ENCODE measurements at places on chromosomes 12 and 14. TPM values are rescaled to one million over a fixed set of nuclear protein-coding genes. Genes with fewer than 3 reads are reported as not detected.

- DNase-seq, result no peak
These were observed 181.7 kb downstream of the GALC start for GRCh38 chr14:87811246-87811645.

The PTGER2 gene
- total RNA-seq, result 23.1 TPM

GRCh38 chr12:1428671-1429070 lies 165.7 kb downstream of the FBXL14 start:
- DNase-seq, result no peak

The IFNG-AS1 gene
- 9.3 TPM for total RNA-seq

GRCh38 chr12:77308056-77308455 lies 242.7 kb upstream of the E2F7 start:
- DNase-seq, result no peak

DNA sequence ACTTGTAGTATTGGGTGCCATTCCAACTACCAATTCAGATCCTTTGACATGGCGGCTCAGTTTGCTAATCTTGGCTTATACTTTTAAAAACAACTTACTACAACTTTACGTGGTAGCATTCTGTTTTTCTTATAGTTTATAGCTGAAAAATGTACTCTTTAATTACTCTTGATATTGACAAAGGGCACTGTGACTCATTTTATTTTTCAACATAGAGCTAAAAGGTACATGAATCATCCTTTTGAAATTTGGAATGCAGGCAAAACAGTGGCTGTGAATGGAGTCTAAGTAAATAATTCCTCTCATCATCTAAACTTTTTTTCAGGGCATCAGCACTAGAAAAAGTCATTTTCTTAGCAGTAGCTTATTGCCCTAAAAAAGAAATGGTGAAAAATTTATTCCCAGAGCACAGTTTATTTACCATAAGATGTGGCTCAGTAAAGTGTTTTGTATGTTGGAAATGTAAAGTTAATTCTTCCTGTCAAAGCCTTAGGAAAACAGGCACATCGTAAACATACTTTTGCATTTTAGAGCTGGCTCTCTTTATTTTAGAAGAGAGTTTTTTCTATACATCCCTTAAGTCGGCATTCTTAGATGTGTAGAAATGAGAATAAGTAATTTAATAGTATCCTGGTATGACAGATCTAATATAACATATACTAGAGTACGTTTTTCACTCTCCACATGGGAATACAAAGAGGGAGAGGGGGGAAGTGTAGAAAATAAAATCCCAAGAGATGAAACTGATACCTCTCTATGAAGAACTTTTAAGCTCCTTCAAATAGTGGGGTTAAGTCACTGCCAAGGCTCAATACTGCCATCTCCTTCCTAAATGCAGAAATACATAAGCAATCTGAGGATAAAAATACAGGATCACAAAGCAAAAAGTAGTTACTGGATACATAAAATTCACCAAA lies 55.2 kb downstream of the SLC25A21 start:
- no peak for DNase-seq

The ACSM4 gene
- total RNA-seq, result not detected

DNA sequence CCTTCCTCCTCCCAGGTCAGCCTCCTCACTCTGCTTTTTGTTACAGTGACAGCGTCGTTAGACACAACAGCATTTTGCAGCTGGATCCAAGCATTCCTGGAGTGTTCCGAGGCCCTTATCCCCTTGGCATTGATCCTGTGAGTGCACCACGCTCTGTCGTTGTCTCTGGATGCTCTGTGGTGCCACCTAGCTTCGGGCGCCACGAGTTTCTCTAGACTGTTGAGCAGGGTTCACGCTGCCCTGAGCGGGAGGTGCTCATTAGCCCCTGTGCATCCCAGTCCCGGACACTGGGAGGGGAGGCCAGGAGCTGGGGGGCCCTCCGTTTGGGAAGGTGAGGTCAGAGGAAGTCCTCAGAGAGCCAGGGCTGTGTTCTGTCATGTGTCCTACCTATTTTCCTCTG lies 17.3 kb upstream of the DNAH10 start:
- no peak for DNase-seq

The EML5 gene
- 0.69 TPM for total RNA-seq

The ESR2 gene
- total RNA-seq, result not detected

- DNase-seq, result no peak
These were observed 40.2 kb upstream of the FBRSL1 start for GRCh38 chr12:132449565-132450417.

The SIX1 gene
- total RNA-seq, result not detected

DNA sequence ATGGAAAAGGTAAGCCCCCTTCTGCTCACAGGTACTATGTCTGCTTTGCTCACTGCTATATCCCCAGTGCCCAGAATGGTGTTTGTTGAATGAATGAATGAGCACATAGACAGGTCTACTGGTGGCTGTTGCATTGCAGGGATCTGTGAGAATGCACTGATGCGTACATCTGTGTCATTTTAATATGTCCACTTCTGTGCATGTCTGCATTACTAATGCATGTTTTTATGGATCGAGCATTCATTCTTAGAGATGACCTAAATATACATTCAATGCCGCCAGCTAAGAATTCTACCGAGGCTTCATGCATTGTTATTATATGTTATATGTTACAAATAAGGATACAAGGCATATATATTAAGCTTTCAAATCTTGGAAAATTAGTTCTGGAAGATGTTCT lies 73.8 kb downstream of the SPRING1 start:
- DNase-seq, result no peak

GRCh38 chr12:27383429-27384260 lies 51.0 kb downstream of the BMAL2 start:
- DNase-seq, result peak; percentile 38

DNA sequence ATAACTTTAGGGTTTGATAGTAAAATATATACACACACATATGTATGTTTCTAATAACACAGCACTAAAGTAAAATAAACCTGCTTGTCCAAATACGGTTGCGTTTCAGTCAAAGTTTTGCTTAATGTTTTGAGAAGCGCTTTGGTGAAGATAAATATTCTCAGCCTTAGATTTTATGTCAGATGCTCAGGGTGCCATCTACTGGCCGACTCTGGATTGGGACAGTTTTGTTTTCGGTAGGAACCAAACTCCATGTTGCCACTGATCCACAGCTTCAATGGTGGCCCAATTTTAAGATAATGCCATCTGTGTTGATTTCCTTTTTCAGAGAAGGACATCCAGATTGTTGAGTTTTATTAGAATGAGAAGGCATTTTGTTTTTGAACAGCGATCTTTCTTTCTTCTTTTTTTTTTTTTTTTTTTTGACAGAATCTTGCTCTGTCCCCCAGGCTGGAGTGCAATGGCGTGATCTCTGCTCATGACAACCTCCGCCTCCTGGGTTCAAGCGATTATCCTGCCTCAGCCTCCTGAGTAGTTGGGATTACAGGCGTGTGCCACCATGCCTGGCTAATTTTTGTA lies 43.1 kb downstream of the LLPH start:
- DNase-seq, result peak; percentile 2

- no peak for DNase-seq
These were observed 16.5 kb downstream of the SEL1L start for GRCh38 chr14:81516986-81517797.

DNA sequence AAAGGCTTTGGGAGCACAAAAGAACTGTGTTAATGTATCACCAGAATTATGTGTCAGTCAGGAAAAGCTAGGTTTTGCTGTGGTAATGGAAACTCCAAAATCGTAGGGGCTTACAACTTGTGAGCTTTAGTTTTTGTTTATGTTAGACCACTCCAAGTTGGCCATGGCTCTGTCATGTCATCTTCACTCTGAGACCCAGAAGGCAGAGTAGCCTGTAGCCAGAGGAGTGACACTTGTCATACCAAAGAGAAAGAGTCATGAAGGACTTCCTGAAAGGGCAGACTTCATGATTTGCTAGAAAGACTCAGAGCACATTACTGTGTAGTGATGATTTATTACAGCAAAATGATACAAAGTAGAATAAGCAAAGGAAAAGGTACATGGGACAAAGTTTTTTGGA lies 133.6 kb upstream of the SSTR1 start:
- DNase-seq, result no peak

DNA sequence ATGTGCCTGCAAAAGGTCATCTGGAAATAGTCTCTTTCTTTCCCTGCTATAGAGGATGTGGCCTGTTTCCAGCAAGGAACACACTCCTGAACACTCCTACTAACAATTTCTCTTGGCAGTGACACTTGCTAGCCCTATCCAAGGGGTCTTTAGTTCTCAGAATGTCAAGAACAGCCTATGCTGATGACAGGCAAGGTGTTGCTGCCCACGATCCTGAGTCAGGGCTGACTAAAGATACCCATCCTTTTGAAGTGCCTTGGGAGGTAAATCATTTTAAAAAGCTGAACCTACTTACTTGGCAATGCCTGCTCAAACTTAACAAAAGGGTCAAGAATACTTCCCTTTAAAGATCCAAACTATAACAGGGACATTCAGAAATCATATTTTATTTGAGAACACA lies 1146.4 kb downstream of the VRK1 start:
- no peak for DNase-seq

DNA sequence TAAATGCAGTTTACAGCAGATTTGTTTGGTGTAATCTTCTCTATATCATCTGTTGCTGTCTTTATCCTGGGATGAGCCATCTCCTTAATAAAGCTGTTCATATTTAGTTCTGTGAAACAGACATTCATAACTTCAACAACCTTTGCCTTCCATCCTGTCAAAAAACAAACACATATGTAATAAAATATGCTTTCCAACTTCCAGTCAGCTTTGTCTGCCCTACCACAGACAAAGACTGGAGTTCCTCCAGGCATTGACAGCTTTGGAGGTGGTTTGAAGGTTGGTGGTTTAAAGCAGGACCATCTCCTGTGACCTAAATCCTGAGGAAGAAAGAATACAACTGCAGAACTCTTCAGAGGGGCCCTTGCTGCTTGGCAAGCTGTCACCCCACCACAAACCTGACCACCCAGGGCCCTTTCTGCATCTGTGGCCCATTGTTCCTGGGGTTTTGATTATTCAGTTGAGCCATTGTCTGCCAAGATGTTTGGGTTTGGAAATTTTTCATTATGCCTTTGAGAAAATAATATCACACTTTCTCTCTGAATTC lies 28.2 kb upstream of the PTGR2 start:
- no peak for DNase-seq

- DNase-seq, result no peak
These were observed 260.5 kb downstream of the NEDD1 start for GRCh38 chr12:97167598-97167997.

DNA sequence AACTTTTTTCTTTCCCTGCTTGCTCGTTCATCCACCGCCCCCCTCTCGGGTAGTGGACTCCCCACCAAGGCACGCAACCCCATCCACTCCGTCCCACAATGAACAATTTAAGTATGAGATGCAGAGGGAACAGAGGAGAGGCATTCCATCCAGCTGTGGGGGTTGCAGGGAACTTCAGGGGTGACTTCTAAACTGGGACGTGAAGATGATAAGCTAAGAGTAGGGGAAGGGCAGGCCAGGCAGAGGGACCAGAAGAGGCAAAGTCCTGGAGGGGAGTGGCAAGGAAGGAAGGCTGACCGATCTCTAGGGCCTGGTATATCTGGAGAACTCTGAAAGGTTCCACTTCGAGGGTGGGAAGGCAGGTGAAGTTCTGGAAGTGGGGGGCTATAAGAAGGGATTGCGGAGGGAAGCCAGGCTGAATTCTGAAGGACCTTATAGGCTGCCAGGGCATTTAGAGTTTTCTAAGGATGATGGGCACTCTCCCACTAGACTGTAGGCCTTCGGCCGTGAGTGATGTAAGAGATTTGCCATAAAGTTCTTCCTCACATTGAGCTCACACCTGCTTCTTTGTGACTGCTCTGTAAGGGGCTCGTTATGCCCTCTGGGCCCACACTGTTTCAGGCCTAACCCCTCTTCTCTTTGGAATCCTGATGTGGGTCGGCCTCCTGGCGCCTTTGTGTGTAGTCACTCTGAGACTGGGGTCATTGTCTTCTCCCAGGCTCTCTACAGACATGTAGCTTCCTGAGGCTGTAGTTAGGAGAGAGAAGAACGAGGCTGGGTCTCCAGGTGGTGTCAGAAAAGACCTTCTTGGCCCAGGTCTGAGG lies 12.1 kb downstream of the NFATC4 start:
- DNase-seq, result no peak

The ANKRD33 gene
- total RNA-seq, result not detected

- no peak for DNase-seq
These were observed 81.4 kb upstream of the FERMT2 start for GRCh38 chr14:53032161-53032803.

- peak; percentile 67 for DNase-seq
These were observed 75.5 kb upstream of the DCD start for GRCh38 chr12:54723379-54724256.

The TMEM63C gene
- total RNA-seq, result 1.2 TPM
